ENCODE measurements at places on chromosomes 11 and 22.

DNA sequence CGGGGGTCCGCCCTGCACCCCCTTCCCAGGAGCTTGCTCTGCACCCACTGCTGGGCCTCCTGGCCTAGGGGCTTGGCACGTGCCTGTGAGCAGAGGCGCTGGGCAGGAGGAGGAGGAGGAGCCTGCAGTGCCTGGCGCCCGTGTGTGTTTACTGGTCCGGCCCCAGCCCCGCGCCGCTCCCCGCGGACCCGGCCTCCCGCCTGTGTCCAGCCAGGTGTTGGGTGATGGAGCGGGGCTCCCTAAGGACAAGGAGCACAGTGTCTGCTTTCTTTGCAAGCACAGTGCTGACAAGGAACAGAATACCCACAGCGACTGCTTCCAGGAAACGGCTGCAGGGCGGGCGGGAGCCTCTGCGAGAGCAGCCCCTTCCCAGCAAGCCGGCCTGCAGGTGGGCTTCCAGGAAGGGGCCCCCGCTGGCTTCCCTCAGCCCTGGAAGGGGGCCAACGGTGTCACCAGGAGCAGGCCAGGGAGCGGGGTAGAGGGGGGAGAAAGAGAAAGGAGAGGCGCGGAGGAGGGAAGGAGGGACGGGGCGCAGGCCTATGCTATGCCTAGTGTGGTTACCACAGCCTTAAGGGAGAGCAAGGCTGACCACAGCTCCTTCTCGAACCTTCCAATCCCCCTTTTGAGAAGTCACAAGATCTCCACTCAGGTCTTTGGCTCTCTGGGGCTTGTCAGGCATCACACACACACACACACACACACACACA, 6.6 kb downstream of the H19 start:
- DNase-seq, result no peak

DNA sequence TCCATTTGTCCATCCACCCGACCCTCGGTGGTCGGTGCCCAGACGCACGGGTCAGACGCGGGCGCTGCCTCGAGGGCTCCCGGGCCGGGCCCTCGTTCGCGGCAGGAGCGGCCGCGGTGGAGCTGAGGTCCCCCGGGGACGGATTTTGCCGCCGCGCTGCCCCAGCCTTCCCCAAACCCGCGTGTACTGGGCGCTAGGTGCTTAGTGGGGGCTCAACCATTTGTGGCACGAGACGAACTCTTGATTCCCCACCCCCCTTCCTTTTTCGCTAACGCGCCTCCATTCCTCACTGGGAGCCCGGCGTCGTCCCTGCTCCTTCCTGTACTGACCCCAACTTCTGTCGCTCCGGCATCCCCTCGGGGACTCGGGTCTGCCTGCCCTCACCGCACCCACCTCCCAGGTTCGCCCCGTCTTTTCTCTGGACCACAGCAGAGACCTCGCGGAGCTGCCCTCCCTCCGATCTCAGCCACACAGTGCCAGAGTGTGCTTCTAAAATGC, 789 bp upstream of the CBX7 start:
- DNase-seq, result no peak

DNA sequence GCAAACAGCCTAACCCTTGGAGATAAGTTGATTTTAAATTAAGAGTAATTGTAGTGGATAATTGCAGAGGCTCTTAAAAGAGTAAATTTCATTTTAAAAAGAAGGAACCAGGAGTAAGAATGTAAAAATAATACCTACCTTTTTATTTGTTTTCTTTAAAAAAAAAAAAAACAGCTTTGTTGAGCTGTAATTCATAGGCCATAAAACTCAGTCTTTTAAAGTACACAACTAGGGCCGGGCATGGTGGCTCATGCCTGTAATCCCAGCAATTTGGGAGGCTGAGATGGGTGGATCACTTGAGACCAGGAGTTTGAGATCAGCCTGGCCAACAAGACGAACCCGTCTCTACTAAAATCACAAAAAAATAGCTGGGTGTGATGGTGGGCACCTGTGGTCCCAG, 42.4 kb downstream of the MTMR3 start:
- no peak for DNase-seq

DNA sequence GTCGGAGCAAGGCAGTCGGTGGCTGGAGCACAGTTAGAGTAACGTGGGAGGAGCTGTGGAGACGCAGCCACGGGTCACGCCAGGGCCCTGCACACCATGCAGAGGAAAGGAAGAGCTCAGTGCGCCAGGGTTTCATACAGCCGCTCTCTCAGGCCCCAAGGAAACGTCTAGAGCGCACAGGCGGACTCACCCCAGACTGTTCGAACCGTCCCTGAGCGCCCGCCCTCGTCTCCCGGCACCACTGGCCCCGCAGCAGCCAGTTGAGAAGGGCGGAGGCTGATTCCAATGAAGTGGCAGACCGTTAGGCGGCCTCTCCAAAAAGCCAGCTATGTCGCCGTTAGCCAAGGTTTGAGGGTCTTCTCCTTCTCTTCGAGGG, 483 bp upstream of the HYLS1 start:
- DNase-seq, result no peak

- no peak for DNase-seq
These were observed 423.9 kb downstream of the MN1 start for GRCh38 chr22:27377501-27378295.

GRCh38 chr11:36061471-36061870, 117.6 kb downstream of the LDLRAD3 start:
- DNase-seq, result no peak

DNA sequence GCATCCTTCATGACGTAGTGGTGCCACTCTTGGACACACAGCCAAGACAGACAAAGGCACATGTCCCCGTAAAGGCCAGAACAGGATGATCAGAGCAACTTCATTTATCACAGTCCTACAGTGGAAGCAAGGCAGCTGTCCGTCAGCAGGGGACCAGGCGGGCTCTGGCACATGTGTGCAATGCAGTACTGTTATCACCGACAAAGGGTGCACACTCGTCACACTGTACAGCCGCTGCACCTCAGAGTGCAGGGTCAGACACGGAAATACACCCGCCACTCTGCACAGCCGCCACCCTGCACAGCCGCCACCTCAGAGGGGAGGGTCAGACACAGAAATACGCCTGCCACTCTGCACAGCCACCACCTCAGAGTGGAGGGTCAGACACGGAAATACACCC, 13.4 kb upstream of the IL17REL start:
- no peak for DNase-seq

- DNase-seq, result no peak
These were observed 552.8 kb upstream of the CHORDC1 start for GRCh38 chr11:90775567-90776165.

DNA sequence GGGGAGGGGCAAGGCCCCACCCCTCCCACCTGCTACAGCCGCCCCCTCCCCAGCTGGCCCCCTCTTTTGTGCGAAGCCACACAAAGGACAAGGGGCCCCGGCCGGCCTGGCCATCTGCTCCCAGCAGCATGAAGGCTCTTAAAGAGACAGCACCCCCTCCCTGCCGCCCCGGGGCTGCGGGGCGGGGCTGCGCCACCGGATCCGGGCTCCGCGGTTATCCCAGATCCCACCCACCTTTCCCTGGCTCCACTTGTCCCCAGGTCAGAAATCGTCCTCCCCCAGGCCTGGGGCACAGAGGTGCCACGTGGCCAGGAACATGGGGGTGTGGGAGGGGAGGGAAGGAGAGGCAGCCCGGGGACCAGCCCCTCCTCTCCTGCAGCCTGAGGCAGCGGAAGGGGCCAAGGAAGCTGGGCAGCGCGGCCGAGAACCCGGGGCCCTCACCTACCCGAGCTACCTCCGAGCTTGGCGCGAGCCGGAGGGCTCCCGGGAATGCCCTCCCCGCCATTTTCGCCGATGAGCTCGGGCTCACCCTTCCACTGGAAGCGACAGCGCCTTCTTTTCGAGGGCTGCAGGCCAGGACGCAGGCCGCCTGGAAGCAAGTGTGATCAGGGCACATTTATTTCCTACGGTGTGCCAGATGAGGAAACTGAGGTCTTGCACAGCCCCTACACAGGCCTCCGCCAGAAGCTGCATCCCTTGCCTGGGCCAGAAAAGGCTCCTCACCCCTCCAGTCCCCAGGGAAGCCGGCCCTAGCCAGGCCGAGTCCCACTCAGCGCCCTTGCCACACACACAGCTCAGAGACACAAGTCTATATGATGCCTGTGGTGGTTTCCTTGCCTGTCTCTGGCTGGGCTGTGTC, 2.5 kb upstream of the RCOR2 start:
- DNase-seq, result no peak

- DNase-seq, result no peak
These were observed 21.1 kb downstream of the EIF3F start for GRCh38 chr11:8008212-8008611.

GRCh38 chr22:47146941-47147340, 384.5 kb downstream of the TBC1D22A start:
- DNase-seq, result no peak

DNA sequence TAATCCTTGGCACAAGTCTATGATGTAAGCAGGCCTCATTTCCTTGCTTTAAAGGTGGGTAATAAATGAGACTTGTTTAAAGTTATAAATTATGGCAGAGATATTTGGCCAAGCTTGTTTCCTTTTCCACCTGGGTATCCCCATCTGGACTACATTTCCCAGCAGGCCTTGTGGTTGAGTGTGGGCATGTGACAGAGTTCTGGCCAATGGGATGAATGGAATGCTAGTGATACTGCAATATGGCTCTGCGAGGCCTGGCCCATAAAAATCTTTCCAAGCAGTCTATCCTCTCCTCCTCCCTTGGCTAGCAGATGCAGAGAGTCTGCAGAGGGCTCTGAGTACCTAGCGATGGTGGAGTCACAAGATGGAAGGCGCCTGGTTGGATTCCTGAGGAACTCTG, 102.5 kb downstream of the TIMP3 start:
- no peak for DNase-seq

DNA sequence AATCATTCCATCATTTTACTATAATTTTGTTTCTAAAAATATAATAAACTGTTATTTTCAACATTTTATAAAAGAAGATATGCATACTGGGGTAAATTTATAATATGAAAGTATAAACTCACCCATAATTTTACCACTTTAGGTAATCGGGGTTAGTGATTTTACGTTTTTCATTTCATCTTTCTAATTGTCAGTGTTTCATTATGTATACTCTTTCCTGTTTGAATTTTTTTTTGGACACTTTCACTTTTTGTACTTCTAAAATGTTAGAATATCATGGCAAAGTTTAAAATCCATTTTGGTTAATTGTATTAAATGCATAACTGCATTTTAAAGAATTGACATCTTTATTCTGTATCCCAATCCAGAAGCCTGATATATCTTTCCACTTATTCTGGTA, 115.8 kb downstream of the METTL15 start:
- DNase-seq, result no peak

DNA sequence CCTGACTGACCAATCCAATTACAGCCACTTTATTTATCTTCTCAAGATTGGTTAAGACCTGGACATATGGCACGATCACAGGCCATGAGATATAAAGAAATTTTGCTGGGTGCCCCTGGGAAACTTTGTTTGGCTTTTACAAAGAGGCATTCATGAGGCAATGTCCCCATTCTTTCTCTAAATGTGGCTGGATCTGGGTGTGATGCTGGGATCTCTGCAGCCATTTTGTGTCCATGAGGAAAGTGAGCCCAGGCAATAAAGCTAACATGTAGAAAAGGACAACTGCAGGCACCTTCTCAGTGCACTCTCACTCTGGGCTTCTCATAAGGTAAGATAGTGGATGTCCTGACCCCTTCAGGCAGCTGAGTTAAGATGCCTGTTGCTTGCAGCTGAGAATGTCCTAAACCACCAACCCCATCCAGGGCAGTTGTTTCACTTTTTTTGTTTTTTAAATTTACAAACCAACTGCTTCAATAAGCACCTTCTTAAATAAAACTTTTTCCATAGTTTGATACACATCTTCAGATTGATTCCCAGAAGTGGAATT, 372.3 kb downstream of the MIAT start:
- DNase-seq, result no peak

DNA sequence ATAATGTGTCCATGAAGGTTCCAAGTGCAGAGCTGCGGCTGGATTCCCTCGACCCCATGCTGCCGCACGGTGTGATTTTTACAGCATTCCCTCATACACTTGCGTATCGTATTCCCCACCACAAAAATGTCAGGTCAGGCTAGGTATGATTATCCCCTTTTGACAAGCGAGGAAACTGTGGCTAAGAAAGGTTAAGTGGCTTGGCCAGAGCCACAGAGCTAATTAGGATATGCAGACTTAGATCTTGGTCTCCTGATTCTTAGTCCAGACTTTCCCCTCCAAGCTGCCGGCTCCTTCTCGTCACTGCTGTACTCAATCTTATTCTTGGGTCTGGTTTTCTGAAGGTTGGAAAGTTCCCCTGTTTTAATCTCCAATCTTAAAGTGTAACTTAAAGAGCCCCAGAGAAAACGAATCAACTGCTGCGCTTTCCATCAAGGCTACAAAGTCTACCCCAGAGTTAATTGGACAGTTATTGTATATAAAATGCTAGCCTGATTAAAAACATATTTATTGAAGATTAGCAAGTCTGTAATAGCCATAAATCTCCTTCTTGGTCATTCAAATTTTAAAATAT, 176.6 kb downstream of the ADAMTS15 start:
- no peak for DNase-seq

Measured in BJ (cell line).